ENCODE measurements at places on chromosomes 6 and 20.

DNA sequence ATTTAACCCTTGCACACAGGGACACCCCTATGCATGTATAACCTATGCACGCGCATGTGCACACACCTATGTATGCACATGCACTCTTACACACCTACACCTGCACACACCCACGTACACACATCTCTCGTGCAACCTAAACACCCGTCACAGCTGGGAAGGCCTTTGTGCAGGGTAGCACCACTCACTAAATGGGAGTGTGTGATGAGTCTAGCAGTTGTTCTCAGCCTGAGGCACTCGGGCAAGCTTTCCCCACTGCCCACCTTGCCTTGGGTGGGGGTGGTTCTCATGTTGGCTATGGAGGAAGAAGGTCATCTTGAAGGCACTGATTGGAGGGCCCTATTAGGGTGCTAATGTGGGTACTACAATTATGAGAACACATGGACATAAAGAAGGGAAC is 85.8 kb downstream of the DLL1 start:
- no peak for DNase-seq

DNA sequence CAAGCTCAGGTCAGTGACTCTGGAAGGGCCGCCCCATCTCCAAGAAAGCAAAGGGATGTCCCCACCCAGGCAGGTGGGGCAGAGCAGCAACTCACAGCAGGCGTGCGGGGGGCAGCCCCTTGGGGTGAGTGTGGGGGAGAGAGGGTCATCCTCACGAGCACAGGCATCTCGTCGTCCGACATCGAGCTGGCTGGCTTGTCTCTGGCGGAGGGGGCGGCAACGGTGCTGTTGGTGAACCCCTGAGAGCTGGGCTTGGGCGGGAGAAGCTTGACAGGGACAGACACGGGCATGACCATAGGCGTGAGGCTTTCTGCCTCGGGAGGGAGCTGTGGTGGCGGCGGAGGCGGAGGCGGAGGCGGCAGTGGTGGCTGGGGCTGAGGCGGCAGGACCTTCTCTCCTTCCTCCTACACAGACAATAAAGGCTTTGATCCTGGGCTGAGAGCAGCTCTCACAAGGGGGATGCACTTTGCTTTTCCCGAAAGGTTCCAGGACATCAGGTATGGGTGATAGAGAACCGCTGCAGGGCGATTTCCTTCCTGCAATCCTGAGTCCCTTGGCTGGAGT is 45.6 kb upstream of the MRPS10 start:
- no peak for DNase-seq

GRCh38 chr6:82914511-82914910 is 151.1 kb downstream of the UBE3D start:
- no peak for DNase-seq

DNA sequence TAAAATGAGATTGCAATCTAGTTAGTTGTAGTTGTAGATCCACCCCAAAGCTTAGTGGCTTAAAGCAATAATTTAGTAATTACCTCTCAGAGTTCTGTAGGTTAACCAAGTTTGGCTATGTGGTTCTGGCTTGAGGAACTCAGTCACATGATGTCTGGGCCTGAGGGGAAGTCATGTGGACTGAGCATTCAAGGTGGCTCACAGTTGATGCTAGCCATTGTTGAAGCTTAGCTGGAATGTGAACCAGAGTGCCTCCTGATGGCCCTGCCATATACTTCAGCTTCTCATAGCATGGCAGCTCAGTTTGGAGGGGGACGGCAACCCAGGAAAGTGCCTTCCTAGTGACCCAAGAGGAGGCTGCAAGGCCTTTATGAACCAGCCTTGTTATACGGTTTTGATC is 263.2 kb upstream of the RNF217 start:
- DNase-seq = no peak

GRCh38 chr20:32443386-32443974 is 85.3 kb downstream of the ASXL1 start:
- DNase-seq = no peak

GRCh38 chr6:43810965-43811732 is 41.1 kb downstream of the VEGFA start:
- DNase-seq = no peak

DNA sequence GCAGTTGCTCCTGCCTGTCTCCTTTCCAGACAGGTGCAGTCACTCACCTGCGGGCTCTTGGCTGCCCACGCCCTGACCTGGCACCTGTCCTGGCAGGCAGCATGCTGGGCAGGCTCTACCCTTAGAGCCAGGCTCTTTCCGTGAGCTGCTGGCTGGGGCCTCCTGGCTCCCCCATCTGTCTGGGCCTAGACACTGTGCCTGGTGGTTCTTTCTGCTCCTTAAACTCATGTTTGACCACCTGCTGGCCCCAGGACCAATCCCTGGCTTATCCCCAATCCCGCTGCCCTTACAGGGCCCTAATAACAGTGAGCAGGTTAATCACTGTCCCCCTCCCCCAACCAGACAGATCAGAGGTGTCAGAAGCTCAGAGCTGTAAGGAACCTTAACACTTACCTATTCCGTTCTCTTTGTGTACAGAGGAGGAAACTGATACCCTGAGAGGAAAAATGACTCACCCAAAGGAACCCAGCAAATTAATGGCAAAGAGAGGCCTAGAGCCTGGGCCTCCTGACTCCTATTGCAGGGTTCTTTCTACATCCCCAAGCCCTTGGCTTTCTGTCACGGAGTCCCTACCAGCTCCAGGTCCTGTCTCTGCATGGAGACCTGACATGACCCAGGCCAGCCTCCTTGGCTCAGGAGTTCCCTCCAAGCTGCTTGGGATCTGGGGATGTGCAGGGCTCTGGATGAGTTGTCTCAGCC is 54.7 kb downstream of the RAB44 start:
- DNase-seq = no peak

- no peak for DNase-seq
Observed at GRCh38 chr20:43293068-43293786, 103.5 kb upstream of the PTPRT start.

DNA sequence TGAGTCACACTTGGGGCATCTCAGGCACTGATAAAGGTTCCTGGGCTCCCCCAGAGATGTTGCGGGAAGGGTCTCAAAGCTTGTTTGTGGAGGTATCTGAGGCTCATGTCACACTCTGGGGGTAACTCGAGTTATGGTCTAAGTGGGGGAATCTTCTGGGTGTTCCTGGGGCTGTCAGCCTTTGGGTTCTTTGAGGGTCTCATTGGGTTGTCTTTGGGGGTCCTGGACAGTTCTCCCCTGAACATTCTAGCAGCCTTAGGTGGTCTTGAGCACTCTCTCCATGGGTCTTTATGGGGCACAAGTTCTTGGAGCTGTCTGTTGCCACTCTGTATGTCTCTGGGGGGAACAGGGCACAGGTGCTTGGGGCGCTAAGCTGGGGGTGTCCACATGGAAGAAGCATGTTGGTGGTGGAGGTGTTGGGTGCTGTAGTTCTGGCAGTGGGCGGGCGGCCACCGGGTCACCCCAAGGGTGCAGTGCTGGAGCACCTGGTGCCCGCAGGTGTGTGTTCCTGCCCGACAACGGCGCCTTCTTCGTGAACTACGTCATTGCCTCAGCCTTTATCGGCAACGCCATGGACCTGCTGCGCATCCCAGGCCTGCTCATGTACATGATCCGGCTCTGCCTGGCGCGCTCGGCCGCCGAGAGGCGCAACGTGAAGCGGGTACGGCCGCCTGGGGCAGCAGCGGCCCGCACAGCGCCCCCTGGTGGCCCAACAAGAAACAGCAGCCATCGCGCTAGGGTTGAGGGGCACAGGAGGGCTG is 7.1 kb upstream of the CAPN11 start:
- no peak for DNase-seq

GRCh38 chr6:97029552-97029951 is 105.0 kb downstream of the KLHL32 start:
- DNase-seq = no peak

- DNase-seq = no peak
Observed at GRCh38 chr6:145559836-145560235, 175.5 kb downstream of the EPM2A start.

DNA sequence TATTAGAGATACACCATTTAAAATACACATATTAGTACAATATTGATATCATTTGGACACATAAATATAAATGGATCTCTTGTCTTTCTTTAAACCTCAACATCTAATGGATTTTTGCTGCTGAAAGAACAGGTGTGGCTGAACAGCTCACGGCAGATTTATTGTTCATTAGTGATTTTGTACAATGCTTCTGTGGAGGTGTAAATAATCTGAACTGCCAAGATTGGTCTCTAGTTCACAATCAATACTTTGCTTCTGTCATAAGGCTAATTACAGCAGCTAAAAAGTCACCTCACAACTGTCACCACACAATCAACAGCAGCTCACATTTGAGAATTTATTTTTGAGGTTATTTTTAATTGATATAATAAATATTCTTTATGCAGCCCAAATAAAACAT is 162.0 kb upstream of the SIM1 start:
- no peak for DNase-seq

GRCh38 chr6:127404133-127404532 is 55.1 kb downstream of the KIAA0408 start:
- DNase-seq = no peak

DNA sequence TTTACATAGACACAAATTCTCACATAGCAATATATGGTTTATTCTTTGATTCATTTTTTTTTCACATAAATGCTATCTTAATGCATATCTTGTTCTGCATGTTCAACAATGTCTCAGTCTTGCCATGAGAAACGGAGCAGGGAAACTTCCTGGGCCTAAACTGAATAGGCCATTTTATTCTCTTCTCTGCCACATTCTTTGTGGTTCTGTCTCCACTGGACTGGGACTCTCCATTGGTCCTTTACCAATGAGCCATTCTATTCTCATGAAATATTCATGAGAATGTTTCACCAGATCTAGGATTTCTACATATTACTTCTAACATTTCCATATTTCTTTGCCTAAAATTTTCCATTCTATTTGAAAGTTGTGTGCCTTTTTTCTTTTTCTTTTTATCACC is 42.8 kb downstream of the LAMA2 start:
- no peak for DNase-seq

DNA sequence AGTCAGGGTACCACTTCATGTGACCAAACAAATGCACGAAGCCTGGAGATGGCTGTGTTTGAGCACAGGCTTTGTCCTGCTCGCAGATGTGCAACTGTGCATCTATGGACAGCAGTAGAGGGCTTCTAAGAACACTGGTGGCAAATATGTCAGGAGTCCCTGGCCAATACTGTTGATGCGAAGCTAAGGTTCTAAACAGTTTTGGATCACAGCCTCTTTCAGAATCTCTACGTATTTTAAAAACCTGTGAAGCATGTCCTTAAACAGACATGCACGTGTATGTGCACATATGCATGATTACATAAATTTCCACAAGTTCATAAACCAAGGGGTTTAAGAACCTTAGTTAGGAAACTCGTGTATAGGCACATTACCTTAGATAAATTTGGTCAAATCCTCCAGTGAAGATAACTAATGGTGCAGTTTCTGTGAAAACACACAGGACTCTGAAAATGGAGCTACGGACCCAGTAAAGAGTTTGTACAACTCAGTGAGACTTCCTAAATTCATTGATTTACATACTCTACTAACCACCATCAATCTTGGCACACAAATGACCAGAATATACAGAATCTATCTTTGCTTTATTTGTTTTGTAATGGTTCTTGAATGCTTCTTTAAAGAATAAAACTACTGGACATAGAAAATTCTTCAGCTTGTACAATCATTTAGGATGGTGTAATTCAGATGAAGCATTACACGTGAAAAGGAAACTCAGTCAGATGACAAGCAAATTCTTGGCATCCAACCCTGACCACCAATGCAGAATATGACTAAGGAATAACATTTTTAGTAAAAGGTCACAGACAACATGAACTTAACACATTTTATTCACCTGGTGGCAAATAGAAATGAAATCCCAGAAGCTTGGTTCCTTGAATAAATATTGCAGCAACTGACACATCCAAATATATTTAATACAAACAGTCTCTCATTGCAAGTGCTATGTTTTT is 27.4 kb downstream of the KCNQ5 start:
- peak; percentile 60 for DNase-seq

DNA sequence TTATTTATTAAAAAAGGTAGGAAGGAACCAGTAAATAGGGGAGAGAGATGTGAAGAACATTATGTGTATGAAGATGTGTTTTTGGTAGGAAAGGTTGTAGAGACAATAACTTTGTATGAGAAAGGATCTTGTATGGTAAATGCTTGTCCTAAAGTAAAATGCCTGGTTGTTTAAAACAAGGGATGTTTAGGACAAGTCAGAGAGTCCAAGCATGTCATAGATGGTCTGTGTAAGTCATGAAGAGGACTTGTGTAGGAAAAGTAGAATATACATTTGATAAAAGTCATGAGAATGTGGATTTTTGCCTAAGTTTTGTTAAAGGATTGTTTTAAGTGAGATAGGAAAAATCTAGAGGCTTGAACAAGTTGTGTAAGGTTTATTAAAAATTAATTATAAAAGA is 325.1 kb downstream of the CDH26 start:
- DNase-seq = no peak

GRCh38 chr20:61936701-61937131 is 129.0 kb downstream of the TAF4 start:
- DNase-seq = no peak

- DNase-seq = no peak
Observed at GRCh38 chr6:46310196-46310595, 139.4 kb upstream of the ENPP5 start.

GRCh38 chr6:123171341-123172115 is 175.5 kb downstream of the CLVS2 start:
- DNase-seq = no peak

GRCh38 chr6:5277589-5277988 is 16.3 kb downstream of the FARS2 start:
- DNase-seq = no peak

DNA sequence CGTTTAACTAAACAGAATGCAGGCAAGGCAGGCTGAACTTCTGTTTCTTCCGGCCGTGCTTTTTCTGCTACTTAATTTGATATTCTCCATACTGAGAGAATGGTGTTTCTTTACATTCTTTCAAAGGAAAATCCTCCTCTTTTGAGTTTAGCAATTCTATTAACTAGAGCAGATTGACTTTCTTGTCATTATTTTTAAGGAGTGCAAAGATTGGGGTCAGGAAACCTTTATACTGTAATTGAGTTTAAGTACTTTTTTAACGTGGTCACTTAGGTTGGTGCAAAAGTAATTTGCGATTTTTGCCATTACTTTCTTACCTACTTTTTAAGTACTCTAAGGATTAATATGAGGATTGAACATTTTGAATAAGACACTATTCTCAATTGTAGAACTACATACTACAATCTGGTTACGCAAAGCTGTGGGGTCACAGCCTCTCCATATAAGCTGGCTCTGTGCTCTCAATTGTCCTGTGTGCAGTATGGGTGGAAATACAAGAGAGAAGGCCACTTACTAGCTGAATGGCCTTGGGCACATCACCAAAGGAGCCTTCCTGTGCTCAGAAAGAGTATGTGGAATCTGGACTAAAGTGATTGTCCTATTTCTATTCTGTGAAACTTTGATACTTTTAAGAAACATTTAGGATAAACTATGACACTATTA is 16.7 kb downstream of the HECA start:
- no peak for DNase-seq

- DNase-seq = no peak
Observed at GRCh38 chr6:125872259-125872921, 81.6 kb downstream of the NCOA7 start.

Measured in HS-27A (cell line).